ENCODE measurements at places on chromosomes 1 and 21.

- no peak for DNase-seq
These were observed 30.3 kb upstream of the RGS16 start for GRCh38 chr1:182634306-182635072.

DNA sequence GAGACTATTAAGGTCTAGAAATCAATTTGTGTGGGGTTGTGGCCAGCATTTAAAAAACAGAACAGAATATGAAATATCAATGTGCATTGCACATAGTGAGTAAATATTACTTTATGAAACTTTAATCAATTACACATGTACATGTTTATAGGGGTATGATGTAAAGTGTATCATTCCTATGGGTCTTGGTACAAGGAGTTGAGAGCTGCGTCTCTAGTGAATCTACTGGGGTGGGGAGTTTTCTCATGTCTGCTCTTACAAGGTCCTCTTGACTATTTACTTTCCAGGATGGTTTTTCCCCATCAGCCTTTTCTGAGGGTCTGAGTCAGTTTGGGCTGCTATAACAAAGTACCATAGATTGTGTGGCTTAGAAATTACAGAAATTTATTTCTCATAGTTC is 75.8 kb downstream of the BACH1 start:
- no peak for DNase-seq

DNA sequence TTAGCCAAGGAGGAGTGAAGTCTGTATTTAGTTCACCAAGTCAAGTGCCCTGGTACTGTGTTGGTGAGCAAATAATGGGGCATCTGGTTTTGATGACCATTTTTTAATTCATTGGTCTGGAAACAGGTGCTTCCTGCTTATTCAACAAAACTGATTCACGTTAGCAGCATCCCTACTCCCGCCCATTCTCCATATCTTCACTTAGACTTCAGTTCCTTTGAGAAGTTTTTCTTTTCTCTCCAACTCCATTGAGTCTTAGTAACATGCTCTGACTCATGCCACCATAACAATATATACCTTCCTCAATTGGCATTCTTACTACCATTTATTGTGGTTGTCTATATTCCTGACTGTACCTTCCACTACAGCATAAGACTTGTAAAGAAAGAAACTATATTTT is 468.9 kb downstream of the DPYD start:
- DNase-seq = no peak

GRCh38 chr1:204834752-204835151 is 35.9 kb upstream of the NFASC start:
- DNase-seq = no peak

- DNase-seq = no peak
These were observed 40.8 kb upstream of the MPZL1 start for GRCh38 chr1:167681024-167681423.

DNA sequence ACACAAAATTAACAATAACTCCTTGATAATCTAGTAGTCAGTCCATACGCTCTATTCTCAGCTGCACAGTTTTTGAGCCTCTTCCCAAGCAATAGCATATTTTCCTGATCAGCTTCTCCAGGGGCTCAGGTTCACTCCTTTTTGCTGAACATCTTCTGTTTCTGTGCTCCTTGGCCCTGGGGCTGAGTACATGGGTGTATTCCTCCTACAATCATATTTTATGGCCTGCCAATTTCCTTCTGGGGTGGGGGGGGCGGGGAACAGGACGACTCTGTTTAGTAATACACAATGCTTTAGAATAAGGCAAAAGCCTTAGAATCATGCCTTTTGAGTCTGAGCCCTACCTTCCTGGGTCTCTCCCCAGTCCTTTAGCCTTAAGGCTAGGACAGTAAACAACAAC is 8.5 kb downstream of the CLDN19 start:
- DNase-seq = no peak

DNA sequence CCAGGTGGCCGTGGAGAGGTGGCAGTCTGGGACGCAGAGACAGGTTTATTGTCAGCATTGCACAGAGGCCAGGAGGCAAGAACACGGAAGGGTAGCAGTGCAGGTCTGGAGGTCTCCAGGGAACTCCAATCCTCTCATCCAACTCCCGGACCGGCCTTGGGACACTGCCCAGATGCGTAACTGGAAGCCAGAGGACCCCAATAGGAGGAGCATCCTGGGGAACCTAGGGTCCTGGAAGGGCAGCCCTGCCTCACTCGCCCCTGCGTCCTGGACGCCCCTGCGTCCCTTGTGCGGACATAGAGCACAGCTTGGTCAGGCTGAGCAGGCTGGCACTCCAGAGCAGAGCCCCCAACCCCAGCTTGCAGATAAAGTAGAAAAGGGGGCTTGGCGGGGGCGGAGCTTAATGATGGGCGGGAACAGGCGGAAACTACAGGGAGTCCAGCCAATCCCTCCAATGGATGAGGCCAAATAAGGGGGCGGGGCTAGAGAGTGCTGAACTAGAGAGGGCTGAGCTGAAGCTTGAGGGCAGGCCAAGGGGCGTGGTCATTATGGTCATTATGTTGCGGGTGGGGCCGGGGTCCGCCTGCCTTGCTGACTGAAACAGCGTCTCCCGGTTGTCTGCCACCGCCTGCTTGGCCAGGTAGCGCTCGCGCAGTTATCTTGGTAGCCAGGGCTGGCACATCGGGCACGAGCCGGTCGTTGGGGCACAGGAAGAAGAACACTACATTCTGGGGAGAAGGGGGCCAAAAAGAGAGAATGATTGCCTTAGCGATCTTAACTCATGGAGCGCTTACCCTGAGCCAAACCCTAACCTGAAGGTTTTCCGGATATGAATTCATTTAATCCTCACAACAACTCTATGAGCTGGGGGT is 3.7 kb upstream of the ARHGEF19 start:
- DNase-seq = peak; percentile 72

GRCh38 chr1:150271291-150271959 is 1.2 kb upstream of the C1orf54 start:
- no peak for DNase-seq

- peak; percentile 63 for DNase-seq
These were observed 355.2 kb downstream of the PBX1 start for GRCh38 chr1:164914208-164914607.

DNA sequence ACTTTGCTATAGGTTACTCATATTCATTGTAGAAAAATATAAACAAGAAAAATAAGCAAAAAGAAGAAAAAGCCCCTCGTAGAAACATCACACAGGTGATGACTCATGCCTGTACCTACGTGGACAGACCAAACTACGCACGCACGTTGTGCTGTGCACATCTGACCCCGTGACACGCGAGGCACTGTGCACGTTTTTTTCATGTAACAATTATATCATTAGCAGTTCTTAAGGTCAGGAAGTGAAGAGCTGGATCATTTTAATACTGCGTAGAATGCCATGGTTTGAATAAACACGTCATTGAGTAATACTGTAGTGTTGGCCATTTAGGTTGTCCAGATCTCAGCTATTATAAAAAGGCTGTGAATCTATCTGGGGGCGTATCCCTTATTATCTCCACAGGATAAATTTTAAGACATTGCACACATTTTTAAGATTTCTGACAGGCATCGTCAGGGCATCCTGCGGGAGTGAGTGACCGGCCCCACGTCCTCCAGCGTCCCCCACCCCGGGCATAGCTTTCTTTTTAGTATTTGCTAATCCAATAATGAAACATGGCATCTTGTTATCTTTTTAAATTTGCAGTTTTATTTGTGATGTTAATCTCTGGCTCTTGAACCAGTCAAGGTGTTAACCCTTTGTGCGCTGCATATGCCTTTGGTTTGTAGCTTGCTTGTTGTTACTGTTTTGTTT is 23.4 kb upstream of the ADARB1 start:
- DNase-seq = no peak

- DNase-seq = no peak
These were observed 161.5 kb downstream of the TOMM20 start for GRCh38 chr1:234967121-234967520.

- DNase-seq = no peak
These were observed 22.6 kb downstream of the IGFN1 start for GRCh38 chr1:201213106-201213770.
